ENCODE measurements at places on chromosomes 1 and 21.

DNA sequence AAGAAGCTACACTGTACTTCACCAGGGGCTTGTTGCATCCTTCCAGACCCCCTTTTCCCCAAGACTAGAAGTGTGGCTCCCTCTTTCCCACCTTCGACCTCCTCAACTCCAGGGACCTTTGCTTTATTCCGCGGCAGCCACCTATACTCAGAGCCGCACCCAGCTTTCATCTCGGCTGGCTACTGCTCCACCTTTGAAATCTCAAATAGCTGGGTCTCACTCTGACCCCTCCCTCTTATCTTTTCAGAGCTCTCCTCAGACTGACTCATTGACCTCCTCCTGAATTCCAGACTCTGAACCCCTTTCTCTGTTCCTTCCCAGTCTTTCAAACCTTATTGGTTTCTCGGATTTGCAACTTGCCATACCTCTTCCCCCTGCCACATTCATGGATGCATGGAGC is 144.7 kb upstream of the JUN start:
- DNase-seq: no peak

DNA sequence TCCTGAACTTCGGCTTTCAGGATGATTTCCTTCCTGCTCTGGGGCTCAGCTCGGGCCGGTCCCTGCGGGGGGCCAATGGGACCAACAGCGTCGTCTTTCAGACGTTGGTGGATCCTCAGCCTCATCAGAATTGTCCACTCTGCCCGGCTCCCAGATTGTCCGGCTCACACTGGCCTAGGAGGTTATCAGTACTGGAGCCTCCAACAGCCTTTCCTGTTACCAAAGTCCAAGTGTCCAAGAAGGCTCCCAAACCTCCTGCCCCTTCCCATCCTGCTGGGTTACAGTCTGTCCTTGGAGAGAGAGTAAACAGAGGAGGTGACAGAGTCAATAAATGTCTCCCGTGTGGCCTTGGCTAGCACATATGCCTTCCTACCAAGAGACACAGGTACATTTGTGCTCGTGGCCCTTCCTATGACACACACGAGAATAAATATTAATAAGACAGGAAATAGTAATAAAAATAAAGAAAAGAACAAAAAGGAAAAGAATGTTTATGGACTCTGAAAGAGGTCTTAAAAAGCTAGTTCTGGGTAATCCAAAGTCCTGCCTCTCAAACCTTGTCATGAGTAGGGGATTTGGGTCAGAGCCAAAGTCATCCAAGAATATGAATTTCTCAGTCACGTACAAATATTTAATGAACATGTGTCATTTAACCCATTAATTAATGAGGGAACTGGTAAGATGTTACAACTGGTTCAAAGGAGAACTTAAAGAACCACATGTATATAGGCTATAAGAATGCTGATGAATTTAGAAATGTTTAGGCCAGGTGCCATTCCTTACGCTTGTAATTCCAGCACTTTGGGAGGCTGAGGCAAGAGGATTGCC is 80.8 kb upstream of the SLC2A1 start:
- no peak for DNase-seq

DNA sequence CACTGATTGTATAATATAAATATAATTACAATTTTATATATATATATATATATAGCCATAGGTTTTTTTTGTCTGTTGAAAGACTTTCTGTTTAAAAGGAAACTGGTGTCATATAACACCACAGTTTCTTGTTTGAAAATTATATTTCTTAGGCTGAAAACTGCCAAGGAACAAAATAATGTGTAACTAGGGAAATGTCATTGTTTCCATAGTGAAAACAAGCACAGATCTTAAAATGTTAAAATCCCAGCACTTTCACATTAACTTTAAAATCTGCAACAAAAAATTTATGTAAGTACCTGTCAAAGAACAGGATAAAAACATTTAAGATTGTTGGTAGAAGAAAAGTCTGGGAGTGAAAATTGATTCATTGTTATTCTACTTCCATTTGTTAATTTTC is 104.2 kb downstream of the ATP6V1G3 start:
- DNase-seq: no peak

- no peak for DNase-seq
Observed at GRCh38 chr21:34815831-34816705, 147.3 kb downstream of the CLIC6 start.

GRCh38 chr1:80994934-80995333 is 805.8 kb upstream of the ADGRL2 start:
- no peak for DNase-seq

GRCh38 chr1:23732363-23733224 is 10.7 kb upstream of the ELOA start:
- DNase-seq: no peak

DNA sequence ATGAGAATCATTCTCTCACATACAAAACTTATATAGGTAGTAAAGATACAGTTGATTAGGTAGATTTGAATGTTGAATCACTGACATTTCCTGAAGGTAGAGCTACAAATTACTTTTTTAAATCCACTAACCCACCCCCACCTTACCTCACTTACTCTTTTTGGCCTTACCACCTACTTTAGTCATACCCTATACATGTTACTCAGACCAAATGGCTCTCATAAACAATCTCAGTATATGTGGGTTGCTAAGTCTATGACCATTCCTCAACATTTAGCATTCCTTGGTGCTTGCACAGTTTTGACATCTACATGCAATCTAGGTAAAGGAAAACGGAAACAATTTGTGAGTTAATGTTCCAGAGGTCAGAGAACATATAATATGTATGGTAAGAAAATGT is 26.3 kb downstream of the SYDE2 start:
- DNase-seq: no peak

GRCh38 chr1:94619731-94620130 is 78.2 kb upstream of the F3 start:
- no peak for DNase-seq

DNA sequence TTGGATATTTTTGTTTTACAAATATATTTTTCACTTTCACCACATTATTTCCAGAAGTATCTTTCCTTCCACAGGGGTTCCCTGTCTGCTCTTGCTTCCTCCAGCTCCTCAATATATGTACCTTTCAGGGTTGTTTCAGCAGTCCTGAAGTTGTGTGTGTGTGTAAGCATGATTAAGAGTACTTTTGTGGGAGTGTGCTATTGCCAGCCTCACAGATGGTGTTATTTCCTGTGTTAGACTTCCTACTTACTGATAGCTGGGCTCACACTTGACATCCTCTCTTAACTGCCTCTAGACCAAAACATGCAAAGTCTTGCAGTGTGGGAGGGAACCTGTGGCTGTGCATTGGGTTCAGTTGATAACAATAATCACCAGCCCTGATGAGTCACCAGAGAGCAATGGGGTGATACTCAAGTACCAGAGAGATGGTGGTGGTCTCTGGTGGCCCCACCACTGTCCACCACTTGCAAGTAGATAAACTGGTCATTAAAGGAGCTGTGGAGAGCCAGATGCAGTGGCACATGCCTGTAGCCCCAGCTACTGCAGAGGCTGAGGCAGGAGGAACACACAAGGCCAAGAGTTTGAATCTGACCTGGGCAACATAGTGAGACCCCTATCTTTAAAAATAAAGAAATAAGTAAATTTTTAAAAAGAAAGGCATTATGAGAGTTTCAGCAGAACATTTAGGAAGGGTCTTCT is 126.7 kb downstream of the NR5A2 start:
- peak; percentile 59 for DNase-seq

- no peak for DNase-seq
Observed at GRCh38 chr21:42406201-42406621, 2.5 kb downstream of the UBASH3A start.

DNA sequence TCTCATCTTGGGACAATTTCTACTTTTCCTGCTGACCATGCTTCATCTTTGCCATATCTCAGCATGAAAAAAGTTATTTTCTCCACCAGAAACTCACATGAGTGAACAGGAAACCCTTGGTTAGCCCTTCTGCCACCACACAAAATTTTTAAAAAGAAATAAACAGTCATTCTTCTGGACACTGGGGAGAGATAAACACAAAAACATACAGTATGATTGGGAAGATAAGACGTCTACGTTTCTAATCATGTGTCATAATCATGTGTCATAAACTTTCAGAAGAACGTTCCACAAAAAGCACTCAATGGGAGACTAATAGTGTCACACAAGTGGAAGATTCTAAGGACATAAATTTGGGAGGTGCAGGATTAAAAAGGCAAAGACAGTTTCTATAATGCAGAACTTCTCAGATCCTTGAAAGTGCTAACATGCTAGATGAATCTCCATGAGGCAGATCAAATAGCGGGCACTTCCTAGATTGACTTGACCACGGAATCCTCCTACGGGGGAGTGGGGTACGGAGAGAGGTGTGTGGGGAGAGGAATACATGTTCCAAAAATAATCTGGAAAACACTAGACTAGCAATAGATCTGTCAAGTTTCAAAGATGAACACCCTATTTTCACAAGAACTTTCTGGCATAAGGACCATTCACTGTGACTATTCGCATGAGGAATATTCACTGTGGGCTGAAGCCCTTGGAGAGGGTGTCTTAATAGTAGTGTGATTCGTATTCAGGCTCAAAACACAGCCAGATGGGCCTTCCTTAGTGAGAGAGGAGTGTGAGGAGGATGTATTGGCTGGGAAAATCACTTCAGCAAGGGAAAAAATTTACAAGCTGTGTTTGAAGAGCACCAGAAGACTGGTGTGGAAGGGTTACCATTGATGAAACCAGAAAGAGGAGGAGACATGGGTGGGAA is 206.7 kb downstream of the SETD4 start:
- no peak for DNase-seq

DNA sequence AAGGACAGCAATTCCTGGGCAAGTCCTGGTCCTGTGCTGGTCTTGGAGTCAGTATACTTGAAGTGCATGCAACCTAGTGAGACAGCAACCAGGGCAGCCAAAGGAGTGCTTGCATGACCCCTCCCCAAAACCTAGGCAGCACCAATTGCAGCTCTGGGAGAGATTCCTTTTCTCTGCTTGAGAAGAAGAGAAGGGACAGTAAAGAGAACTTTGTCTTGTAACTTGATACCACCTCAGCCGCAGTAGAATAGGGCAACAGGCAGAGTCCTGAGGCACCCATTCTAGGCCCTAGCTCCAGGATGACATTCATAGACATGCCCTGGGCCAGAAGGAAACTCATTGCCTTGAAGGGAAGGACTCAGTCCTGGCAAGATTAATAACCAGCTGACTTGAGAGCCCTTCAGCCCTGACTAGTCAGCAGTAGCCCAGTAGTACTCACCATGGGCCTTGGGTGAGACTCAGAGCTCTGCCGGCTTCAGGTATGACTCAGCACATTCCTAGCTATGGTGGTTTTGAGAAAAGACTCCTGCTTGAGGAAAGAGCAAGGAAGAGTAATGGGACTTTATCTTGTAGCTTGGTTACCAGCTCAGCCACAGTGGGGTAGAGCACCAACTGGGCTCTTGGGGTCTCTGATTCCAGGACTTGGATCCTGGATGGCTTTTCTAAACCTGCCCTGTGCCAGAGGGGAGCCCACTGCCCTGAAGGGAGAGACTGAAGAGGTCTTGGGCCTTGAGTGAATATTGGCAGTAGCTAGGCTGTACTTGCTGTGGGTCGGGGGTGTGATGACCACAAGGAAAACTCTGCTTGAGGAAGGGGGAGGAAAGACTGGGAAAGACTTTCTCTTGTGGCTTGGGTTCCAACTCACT is 51.7 kb upstream of the ACADM start:
- DNase-seq: no peak

GRCh38 chr1:230349020-230349393 is 77.1 kb downstream of the PGBD5 start:
- DNase-seq: no peak

- DNase-seq: no peak
Observed at GRCh38 chr1:163203561-163203960, 845 bp upstream of the RGS5 start.

DNA sequence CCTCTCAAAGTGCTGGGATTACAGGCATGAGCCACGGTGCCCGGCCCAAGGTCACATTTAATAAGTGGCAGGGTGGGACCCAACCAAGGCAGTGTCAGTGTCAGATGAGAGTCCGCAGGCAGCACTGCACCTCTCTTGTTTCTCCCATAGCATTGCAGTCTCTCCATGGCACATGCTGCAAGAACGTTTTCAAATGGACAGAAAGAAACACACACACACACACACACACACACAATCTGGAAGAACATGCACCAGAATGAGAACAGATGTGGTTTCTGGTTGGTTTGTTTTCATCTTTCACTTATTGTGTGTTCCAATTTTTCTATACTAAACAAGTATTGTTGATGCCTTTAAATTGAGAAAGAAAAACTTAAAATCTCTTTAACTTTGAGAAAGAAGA is 126.5 kb downstream of the SYF2 start:
- no peak for DNase-seq

DNA sequence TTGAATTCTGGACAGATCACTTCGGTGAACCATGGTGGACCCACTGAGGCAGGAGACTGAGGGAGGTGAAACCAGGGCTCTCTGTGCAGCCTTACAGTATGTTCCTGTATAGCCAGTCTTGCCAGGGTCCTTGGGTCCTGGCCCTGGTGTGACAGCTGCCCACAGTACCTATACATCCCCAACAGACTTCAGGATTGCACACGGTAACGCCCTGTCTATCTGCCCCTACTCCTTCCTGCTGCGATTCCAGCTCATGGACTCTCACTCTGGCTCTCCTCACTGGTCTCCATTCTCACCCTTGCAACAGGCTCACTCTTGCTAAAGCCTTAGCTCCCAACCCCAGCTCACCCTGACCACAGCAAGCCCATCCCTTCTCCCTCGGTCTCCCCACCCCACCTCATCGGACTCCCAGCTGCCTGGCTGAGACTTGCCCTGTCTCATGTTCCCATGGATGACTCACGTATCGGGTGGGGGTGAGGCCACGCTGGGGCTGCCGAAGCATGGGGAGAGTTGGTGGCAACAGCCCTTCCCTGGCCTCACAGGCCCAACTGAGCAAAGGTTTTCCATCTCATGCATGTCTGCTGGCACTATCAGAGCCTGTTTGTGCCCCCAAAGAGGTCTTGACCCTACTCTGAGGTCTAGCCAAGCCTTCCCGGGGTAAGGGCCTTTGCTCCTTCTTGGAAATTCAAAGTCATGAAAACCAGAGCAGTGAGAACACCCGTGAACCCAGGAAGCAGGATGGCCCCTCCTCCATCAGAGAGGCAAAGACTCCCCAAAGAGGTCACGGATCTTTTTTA is 7.1 kb downstream of the PHLDA3 start:
- DNase-seq: no peak

DNA sequence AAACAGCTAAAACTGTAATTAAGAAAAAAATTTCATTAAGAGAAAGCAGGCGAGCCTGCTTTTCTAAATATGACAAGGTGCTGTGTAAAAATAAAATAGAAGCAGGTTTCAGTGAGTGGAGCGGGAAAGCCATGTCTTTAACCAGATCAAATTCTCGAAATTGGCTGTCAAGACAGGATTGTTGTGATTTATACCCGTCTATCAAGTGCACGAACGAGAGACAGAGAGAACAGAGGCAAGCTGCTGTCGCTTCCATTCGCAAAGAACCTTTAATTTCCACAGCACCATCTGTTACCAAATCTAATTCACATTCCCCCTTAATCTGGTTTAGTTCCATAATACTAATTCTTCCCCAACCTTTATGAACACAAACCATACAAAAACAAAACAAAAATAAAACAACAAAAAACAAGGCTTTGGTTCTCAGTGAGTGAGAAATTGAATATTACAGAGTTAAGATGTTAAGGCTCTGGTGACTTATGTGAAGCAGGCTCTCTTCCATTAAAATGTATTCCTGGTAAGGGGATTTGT is 35.0 kb downstream of the ESRRG start:
- no peak for DNase-seq

Data from GF-D8 (cell line).